Activated effector memory CD4-positive, alpha-beta T cell treated with anti-CD3 and anti-CD28 coated beads, Interleukin-2, amount 50 U/mL, for 16 hours (primary cell): ENCODE measurements at places on chromosomes 5 and 9.

GRCh38 chr5:40791715-40792139 lies 6.4 kb downstream of the PRKAA1 start:
- DNase-seq = no peak

GRCh38 chr5:34057118-34057517 lies 14.1 kb upstream of the C1QTNF3 start:
- DNase-seq = no peak

GRCh38 chr5:139998837-139999236 lies 44.3 kb downstream of the NRG2 start:
- DNase-seq = no peak

DNA sequence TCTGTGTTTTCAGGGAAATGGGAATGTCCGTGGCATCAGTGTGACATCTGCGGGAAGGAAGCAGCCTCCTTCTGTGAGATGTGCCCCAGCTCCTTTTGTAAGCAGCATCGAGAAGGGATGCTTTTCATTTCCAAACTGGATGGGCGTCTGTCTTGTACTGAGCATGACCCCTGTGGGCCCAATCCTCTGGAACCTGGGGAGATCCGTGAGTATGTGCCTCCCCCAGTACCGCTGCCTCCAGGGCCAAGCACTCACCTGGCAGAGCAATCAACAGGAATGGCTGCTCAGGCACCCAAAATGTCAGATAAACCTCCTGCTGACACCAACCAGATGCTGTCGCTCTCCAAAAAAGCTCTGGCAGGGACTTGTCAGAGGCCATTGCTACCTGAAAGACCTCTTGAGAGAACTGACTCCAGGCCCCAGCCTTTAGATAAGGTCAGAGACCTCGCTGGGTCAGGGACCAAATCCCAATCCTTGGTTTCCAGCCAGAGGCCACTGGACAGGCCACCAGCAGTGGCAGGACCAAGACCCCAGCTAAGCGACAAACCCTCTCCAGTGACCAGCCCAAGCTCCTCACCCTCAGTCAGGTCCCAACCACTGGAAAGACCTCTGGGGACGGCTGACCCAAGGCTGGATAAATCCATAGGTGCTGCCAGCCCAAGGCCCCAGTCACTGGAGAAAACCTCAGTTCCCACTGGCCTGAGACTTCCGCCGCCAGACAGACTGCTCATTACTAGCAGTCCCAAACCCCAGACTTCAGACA lies 9.5 kb downstream of the RAB24 start:
- DNase-seq = no peak

DNA sequence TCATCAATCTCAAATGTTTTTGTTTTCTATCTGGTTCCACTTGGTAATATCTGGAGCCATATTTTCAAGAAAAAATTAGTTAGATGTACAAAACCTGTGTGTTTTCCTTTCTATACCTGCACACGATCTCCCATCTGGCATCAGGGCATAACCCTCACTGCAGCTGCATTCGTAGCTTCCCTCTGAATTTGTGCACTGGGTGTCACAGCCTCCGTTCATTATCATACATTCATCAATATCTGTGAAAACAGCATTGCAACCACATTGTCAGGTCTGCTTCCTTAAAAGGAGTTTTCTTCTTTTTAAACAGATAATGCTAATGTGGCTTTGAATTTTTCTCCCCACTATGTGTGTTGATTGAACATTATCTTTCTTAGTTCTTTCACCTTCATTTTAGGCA lies 202.7 kb downstream of the FBN2 start:
- DNase-seq = no peak

- no peak for DNase-seq
These were observed 193.5 kb downstream of the NR3C1 start for GRCh38 chr5:143209881-143210395.

GRCh38 chr5:171816666-171817065 lies 31.0 kb downstream of the SMIM23 start:
- DNase-seq = no peak

DNA sequence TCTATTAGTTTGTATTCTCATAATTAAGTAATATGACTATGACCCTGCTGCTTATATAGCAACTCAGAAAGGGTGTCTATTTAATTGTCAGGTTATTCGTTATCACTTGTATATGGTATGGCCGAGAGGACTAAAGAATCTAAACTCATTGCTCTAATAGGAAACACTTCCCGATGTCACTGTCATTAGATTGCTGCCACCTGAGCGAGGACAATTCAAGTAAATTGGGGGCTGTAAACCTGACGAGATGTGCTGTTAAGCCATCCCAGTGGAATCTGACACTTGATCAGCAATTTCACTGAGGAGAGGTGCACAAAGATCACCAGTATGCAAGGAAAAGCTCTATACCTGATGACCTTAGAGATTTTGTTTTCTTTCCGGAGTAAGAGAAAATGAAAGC lies 1319.3 kb downstream of the MAT2B start:
- DNase-seq = no peak

DNA sequence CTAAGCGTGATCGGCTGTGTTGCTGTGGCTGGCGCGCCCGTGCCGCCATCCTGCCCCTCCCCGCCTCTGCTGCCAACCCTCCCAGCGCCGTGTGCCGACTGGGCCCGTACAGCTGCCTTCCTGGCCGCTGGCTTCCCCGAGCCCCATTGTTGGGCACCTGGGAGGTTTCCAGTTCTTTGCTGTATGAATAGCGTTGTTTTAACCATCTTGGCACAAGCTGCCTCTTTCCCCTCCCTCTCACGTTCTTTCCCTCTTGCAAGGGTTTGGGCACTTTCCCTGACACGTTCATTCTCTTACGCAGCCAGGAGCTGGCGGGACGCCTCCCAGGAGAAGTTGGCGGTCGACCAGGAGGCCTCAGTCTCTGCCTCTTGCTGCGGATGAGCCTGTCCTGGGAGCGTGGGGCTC lies 43.1 kb upstream of the RXRA start:
- DNase-seq = no peak

DNA sequence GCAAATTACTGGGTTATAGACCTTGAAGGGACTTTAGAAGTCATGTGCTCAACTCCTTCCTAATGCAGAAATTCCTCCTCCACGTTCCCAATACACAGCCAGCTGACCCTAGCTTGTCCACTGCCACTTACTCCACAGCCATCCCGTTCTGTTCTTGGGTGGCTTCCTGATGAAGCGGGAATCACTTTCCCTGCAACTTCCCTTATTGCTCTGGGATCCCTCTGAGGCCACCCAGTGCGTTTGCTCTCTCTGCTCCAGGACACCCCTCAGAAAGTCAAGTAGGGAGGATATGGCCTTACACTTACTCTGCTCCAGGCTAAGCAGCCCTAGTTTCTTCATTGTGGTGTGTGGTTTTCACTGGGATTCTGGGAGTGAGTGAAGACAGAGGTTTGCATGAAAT lies 55.5 kb downstream of the GALNT12 start:
- DNase-seq = no peak

DNA sequence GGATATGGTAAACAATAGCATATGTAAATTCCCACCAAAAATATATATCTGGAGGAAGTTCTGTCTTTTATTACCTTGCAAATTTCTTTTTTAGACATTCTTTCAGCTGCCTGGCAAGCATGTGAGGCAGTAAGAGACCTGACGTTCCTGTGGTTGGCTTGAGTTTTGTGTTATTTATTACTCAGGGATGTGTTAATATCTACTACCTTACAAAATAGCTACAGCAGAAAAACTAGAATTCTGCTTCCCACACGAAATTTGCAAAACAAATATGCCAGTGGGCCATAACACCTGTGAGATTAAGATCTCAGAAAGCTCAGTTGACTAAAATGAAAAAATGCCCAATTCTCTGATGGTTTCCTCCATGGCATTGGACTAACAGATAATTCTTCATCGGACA lies 274.2 kb downstream of the TMEM167A start:
- no peak for DNase-seq

GRCh38 chr9:5111696-5112095 lies 73.7 kb downstream of the INSL6 start:
- no peak for DNase-seq

DNA sequence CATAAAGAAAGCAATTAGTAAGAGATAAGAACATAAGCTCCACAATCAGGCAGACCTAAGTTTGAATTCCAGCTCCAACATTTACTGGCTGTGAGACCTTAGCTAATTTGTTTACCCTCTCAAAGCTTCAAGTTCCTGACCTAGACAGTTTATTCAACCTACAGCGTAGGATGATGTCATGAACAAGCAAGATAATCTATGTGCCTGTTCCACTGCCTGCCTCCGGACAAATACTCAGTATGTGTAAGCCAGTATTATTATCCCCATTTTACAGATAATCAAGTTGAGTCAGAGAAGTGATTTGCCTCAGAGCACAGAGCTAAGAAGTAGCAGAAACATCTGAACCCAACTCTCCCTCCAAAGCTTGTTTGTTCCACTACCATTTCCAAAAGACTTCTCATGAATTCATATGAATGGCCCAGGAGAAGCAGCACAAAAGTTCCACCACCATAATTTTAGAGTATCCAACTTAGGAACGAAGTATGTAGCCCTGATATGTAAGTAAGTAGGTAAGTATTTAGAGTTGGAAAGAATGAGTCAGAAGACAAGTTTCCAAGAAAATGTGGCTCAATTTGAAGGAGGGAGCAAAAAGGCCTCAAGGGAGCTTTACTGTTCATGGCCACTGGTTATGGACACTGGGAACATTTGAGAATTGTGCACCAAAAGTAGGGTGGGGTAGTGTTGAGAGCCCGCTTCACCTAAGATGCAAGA lies 398.2 kb downstream of the NFIB start:
- DNase-seq = no peak

DNA sequence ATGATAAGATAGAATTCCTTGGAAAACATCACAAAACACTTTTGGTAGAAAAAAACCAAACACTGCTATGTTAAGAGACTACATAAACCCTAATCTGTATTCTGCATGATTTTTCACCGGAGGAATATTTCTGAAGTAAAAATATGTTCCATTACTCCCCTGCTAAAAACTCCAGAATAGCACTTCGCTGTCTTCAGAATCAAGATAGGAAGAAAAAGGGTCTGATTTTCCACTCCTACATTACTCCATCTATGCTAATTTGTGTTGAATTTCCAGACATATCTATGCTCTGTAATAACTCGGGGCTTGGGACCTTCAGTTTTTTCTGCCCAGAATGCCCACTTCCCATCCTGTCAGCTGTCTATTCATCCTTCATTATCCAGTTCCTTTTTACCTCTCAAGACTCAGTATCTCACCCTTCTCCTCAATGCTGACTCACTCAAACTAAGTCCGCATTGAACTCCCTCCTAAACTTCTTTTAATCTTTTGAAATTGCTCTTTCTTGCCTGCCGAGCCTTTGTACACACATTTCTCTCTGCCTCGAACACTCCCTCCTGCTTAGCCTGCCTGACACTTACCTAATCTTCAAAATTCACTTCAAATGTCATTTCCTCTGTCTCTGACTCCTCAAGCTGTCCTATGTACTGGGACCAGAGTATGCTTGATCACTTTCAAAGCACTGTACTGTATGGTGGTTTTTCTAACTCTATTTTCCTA lies 171.0 kb downstream of the ARRDC3 start:
- no peak for DNase-seq

- DNase-seq = no peak
These were observed 167.3 kb downstream of the GNAQ start for GRCh38 chr9:77864211-77864889.

- no peak for DNase-seq
These were observed 12.0 kb upstream of the ELOVL7 start for GRCh38 chr5:60856066-60856465.

- no peak for DNase-seq
These were observed 93.4 kb upstream of the COL5A1 start for GRCh38 chr9:134548185-134548584.

GRCh38 chr9:29974197-29974596 lies 2400.9 kb upstream of the C9orf72 start:
- no peak for DNase-seq

DNA sequence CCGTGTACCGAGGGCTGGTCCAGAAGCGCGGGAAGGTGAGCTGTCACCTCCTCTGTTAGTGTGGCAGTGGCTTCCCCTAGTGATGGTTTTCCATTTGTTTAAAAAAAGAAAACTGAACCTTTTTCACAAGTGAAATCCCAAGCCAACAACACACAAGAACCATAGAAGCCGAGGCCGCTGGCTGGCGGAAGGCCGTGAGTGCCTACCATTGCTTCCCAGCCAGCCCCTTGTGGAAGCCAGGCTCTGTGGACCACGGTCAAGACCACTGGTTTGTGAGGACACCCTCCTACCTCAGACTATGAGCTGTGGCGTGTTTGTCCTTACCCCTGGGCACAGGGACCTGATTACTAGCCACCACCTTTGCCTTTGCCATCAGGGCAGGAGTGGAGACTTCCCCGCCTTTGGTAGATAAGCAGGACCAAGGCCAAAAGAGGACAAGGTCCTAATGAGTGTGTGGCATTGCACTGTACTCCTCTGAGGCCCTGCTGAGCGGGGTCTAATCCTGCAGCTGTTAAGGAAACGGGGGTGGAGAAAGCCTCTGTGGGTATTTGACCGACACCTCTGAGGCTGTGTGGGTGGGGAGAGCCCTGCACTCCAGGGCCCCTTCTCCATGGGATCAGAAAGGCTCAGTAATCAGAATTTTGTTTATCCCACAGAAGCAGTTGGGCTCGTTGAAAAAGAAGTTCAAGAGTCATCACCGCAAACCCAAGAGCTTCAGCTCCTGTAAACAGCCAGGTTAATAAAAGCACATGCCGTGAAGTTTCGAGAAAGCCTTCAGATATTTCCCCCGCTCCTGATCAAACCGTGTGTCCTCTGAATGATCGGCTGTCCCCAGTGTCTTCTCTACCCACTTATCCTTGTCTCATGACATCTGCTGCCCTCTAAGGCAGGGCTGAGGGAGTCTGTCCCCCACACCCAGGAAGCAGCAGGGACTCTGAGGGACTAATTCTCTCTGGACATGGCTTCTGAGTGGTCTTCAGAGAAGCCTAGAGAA lies 4.3 kb downstream of the SURF2 start:
- DNase-seq = no peak

- DNase-seq = no peak
These were observed 684.8 kb downstream of the LRRC70 start for GRCh38 chr5:63263411-63263810.

DNA sequence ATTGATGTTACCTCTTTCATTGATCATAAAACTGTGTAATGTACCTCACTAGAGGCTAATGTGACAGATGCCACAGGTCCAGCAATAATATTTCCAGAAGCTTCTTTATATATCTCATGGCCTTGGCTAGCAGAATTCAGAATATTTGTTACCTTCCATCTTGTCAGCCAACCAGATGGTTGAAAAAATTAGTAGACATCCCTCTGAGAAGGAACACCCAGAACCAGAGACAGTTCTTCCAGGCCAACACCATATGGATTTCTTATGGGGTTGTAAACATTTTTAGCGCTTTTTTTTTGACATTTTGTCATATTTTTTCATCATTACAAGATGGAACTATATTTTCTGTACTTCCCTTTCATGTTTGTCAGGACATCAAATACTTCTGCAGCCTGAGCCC lies 278.7 kb upstream of the KLF9 start:
- no peak for DNase-seq

GRCh38 chr5:150022158-150022531 lies 21.6 kb downstream of the HMGXB3 start:
- no peak for DNase-seq

GRCh38 chr5:33994845-33995244 lies 10.4 kb upstream of the SLC45A2 start:
- DNase-seq = no peak

- DNase-seq = no peak
These were observed 25.0 kb upstream of the F2R start for GRCh38 chr5:76690704-76691466.

GRCh38 chr9:126327006-126327713 lies 531 bp downstream of the MVB12B start:
- peak; percentile 67 for DNase-seq
